DMS 273 treated with DMSO at 0.1 percent for 48 hours (cell line): ENCODE measurements at places on chromosomes 3 and 15.

GRCh38 chr3:182904164-182904563 is 76.2 kb downstream of the DCUN1D1 start:
- no peak for DNase-seq

DNA sequence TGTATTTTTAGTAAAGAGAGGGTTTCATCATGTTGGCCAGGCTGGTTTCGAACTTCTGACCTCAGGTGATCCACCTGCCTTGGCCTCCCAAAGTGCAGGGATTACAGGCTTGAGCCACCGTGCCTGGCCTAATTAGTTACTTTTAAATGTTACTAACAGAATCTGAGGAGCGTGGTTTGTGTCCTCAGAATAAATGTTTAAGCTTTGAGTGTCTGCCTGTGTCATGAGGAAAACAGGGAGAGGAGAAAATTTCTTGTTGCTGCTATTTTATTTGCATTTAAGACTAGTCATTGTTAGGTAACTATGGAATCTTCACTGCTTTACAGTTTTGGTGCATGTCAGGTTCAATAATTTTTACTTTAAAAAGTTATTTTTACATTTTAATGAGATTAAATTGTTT is 68.8 kb downstream of the TCF12 start:
- DNase-seq: no peak

GRCh38 chr3:115512565-115513415 is 110.5 kb upstream of the GAP43 start:
- peak; percentile 33 for DNase-seq

GRCh38 chr3:129628169-129628522 is 21.7 kb upstream of the PLXND1 start:
- DNase-seq: no peak

DNA sequence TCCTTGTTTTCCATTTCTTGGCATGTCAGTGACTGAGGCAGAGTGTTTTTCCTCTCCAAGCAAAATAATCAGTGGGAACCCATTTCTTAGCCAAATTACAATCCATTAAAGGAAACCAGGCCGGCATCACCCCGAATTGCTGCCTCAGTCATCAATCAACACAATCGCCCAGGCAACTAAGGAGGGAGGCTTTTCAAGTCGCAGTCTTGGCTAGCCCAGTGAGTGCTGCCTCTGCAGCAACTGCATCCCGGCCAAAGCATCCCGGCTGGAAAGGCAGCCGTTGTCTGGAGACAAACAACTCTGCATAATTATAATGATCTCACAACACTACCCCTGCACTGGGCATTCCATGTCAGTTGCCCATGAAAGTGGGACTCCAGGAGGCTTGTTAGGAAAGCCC is 213.5 kb upstream of the PRICKLE2 start:
- no peak for DNase-seq

DNA sequence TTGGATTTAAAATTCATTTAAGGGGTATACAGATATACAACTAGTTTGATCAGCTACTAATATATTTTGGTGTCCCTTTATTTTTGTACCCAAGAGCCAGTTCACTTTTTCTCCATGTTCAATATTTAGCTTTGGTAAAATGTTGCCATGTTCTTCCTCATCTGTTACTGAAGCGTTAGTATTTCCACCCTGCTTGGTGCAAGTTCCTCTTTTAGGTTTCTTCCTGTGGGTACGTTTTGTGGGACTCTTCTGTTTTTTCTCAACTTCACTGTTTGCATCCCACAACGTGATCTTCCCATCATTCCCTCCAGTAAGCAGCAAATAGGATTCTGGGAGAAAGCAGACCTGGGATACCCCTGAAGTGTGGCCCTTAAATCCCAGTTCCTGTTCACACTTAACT is 14.1 kb downstream of the WDR53 start:
- no peak for DNase-seq

GRCh38 chr15:59259137-59259943 is 52.7 kb downstream of the LDHAL6B start:
- no peak for DNase-seq

DNA sequence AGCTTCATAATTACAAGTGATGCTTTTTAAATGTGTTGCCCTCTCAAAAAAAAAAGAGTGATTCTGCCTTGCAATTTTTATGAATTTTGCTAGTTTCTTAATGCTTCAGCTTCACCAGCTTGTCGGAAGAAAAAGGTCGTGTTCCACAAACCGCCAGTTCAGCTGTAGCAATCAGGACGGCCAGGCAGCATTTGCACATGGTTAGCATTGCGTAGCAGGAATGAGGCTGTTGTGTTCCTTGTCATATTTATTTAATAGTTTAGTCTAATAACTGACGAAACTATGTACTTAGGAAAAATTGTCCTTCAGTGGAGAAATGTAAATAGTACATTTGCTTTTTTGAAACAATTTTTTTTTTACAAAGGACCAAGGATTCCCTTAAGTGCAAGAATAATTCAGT is 64.9 kb upstream of the SELENOK start:
- DNase-seq: no peak

GRCh38 chr3:8557298-8557697 is 55.7 kb downstream of the LMCD1 start:
- no peak for DNase-seq

DNA sequence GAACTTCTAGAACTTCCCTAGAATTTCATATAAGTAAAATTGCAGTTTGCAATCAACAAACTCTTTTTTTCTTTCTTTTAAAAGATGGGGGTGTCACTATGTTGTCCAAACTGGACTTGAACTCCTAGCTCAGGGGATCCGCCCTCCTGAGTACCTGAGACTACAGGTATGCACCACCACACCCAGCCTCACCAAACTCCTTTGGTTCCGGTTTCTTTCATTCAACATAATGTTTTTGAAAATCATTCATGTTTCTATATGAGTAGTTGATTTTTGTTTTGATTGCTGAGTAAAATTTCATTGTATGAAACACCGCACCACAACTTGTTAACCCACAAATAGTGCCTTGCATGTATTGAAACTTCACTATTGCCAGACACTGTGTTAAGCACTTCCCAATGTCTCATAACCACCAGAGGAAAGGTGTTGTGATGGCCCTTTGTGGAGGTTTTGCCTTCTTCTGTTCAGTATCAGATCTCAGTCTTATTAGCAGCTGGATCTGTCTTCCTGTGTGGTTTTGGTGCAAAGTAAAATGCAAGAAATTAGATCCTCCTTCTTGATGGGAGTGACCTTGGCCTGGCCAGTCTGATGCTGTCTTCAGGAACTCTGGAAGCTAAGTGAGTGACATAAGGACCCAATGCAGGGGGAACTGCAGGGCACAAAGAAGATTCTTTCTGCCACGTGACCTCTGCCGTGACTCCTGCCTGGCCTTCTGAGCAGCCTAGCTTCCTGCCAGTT is 78.8 kb upstream of the UBE2E1 start:
- no peak for DNase-seq

DNA sequence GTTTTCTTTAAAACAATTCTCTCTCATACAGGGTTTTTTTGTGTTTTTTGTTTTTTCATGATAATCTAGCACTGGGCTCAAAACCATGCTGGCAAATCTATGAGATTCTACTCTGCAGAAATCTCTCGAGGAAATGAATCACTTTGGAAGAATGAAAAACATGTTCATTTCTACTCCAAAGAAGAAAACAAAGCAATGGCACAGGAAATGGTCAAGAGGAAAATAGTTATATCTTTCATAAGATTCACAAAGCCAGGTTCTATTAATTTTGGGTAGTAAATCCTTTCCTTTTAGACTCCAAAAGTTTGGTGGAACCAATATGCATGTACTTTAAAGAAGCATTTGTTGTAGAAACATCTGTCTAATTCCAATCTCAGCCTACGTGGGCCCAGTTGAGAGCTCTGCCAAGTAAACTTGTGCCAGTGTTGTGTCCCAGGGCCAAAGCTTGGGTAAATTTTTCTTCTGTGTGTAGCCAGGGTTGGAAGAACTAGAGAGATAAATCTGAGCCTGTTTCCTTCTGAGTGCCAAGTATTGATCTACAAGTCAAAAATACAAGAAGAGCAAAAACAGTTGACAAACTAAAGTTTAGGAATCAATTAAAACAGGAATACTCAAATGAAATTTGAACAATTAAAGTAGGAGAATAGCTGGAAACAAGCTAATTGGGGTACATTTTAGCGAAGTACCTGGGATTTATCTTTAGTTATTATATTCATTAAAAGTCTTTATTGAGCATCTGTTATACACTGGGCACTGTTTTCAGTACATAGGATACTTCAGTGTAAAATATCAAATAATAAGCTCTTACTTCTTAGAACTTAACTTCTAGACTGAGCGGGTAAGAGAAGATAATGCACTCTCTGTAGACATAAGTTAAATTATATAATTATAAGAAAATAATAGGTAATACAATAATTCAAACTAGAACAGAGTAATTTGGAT is 657.5 kb upstream of the NECTIN3 start:
- DNase-seq: no peak

DNA sequence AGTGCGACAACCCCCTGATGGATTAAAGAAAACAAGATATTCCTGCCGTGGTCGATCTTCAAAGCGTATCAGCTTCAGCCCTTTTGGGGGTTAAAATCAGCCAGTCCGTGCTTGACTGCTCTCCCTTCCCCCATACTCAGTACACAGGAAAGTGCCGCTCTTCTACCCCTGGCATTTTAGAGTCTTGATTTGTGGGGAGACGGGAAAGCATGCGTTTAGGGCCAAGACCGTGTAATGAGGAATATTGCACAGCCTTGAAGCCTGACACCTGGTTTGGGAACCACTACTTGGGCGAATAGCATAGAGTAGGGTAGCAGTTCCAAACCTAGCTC is 540 bp upstream of the EDC3 start:
- no peak for DNase-seq

- no peak for DNase-seq
These were observed 18.8 kb downstream of the APH1B start for GRCh38 chr15:63296195-63296594.
